Glomerular endothelial cell (primary cell): ENCODE measurements at places on chromosomes 6 and 20. TPM values are rescaled to one million over a fixed set of nuclear protein-coding genes. Genes with fewer than 3 reads are reported as not detected.

DNA sequence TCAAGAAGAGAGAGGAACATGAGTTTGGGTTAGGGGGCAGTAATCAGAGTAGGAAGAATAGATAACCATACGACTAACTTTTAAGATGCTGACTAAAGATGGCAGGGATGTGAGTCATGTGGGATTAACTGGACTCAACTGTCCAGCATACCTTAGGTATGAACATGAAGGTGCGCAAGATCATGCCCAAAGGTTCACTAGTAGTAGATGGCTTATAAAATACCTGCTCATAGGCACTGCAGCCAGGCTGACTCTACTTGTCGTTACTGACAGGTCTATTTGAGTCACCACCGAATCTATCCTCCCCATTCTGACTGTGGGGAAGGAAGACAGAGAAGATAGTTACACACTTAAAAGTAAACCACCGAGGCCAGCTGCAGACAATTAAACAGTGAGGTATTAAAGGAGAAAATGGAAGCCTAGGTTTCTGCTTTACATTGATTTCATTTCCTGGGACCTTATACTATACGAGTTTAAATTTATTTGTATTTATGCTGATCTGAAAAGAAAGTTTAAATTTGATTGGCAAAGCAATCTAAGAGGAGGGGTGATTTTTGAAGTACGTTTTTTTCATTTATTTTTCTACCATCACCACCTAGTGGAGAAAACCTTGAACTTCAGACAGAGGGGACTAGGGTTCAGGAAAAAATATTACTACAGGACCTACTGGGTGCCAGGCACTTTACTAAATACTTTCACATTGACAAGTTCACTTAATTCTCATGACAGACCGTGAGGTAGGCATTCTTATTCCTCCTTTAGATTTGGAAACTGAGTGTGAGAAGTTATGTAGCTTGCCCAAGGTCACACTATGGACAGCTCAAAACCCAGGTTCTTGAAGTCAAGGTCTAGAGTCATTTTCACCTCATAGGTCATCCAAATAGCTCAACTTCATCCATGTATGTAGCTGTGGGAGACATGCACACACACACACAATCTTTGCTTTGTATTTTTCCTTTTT lies 4.0 kb upstream of the WRNIP1 start:
- no peak for DNase-seq

GRCh38 chr20:23022849-23023248 lies 12.3 kb upstream of the SSTR4 start:
- no peak for DNase-seq

- no peak for DNase-seq
These were observed 437.7 kb downstream of the COL12A1 start for GRCh38 chr6:74768120-74768519.

DNA sequence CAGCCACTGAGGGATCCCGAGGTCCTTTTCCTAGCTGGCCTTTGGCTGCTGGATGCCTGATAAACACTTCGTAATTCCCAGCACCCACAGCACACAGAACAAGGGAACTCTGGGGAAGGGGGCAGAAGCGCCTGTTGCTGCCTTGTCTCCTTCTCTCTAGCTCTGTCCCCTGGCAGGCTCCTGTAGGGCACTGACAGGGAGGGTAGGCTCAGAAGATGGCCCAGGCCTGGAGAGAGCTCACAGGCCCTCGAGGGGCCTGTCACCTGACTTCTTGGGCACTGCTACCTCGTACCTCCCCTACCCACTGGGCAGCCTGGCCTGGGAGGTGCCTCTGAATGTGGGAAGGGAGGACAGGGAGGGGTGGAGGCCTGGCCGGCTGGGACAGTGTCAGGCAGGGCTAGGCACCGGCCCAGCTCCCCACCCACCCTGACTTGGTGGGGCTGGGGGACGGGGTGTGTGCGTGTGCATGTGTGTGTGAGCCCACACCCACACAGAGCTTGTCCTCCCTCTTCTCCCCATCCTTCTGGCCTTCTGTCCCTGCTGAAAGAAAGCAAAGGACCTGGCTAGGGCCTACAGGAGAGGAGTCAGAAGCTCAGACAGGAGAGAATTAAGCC lies 18.1 kb downstream of the C6orf132 start:
- no peak for DNase-seq

Gene OXT
- not detected in 2 replicates for total RNA-seq
